ENCODE measurements at places on chromosomes 13 and 19.

- no peak for DNase-seq
These were observed 867.1 kb downstream of the UQCRFS1 start for GRCh38 chr19:28345811-28346210.

DNA sequence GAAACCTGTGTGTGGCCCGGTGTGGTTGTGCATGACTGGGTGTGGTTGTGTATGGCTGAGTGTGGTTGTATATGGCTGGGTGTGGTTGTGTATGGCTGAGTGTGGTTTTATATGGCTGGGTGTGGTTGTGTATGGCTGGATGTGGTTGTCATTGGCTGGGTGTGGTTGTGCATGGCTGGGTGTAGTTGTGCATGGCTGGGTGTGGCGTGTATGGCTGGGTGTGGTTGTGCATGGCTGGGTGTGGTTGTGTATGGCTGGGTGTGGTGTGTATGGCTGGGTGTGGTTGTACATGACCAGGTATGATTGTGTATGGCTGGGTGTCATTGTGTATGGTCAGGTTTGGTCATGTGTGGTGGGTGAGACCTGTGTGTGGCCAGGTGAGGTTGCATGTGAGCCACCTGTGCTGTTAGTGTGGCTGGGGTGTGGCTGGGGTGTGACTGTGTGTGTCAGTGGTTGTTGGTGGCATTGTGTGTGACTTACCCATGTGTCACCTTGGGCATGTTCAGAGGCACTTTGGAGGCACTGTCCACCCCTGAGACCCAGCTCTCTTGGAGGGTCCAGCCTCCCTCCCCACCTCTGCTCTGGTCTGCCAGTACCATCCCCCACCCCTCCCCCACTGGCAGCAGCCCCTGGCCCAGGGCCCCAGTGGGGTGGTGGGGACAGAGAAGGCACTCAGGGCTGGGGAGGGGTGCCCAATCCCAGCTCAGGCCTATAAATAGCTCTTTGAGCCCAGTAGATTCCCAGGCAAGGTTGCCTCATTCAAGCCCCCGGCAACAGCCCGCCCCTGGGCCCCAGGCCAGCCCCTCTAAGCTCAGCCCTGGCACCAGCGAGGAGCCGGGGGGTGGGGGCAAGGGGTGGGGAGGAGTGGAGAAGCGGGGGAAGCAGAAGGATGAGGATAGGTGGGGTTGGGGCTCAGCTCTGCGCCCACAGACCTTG, 3.9 kb upstream of the NCAN start:
- DNase-seq: no peak

DNA sequence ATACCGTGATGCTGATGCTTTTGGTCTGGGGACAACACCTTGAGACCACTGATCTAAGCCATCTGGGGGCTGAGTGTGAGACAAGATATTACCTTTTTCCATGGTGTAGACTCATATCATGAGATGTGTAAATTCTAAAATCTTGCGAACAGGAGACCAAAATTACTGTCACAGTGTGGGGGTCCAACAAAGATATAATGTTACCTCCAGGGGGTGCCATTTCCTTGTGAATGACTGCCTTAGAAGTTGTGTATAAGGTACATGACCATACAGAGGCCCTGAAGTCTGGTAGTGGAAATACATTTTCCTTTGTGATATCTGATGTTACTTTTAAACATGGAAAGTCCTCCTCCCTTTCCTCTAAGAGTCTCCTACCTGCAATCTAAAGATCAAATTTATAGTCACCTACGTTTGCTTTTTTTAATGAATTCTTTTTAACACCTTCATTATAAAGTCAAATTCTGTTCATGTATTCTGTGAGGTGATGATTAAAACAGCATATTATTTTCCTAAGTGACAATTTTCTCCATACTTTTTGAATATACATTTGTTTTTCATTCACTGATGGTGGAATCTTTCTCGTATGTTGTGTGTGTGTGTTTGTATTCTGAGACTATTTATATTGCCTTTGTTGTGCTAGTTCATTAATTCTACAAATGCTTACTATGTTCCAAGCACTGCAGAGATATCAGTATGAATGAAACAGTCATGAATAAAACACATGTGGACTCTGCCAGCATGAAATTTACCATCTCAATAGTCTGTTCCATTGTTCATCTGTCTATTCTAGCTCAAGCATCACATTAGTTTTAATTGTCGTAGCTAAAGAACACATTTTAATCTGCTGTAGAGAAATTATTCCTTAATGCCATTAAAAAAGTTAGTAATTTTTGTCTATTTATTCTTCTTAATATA, 113.7 kb downstream of the RFC3 start:
- DNase-seq: peak; percentile 1

DNA sequence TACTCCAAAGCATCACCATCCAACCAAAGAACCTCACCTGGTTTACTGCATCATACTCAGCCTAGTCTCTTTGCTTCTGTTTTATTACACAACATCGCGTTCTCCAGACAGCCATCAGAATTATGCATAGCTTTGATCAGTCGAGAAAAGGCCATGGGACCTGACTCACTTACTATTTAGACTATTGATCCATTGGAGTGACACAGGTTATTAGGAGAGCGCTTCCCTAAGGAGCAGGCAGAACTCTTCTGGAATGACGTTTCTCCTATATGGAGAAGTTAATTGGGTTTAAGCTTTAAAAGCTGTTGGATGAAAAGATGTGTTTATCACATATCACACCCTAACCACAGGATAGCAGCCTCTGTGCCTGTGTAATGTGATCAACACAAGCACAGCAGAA, 649.1 kb upstream of the SLC10A2 start:
- DNase-seq: no peak

DNA sequence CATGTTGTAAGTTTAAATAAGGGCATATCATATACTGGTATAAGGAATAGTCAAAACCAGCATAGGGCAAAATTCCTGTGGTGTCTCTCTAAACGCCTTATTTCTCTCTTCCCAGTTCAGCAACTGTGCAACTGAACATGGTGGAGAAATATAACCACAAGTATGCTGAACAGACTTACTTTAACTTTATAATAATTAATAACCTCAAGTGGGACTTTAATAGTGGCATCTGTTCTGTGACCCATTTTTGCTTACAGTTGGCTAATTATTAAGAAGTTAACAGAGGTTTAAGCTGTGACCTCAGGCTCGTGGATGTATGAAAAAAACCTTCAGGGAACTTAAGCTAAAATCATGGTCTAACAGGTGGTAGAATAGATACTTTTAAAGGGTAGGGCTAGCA, 54.3 kb downstream of the MICU2 start:
- DNase-seq: no peak

DNA sequence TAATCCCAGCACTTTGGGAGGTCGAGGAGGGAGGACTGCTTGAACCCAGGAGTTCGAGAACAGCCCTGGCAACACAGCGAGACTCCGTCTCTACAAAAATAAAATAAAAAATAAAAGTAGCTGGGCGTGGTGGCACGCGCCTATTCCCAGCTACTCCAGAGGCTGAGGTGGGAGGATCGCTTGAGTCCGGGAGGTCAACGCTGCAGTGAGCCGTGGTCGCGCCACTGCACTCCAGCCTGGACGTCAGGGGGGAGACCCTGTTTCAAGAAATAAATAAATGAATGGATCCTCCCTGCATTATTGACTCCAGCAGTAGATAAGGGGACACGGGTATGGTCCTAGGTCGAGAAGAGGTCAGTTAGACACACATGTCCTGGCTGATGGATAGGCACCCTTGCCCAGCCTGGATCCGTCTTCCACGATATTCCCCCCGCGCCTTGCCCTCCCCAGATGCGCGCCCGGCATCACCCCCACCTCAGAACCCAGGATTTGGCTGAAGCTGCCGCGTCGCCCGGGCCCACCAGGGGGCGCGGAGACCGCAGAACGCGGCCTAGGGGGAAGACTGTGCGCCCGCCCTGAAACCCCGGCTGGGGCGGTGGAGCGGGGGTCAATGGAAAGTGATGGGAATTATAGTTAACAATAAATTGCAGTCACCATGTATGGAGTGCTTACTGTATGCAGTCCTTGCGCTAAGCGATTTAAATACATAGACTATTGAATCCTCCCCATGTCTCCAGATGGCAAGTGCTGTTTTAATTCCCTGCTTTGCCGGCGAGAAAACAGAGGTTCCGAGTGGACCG, 2.1 kb upstream of the HOOK2 start:
- DNase-seq: peak; percentile 77

GRCh38 chr13:46354156-46355087, 32.6 kb downstream of the RUBCNL start:
- DNase-seq: peak; percentile 78

DNA sequence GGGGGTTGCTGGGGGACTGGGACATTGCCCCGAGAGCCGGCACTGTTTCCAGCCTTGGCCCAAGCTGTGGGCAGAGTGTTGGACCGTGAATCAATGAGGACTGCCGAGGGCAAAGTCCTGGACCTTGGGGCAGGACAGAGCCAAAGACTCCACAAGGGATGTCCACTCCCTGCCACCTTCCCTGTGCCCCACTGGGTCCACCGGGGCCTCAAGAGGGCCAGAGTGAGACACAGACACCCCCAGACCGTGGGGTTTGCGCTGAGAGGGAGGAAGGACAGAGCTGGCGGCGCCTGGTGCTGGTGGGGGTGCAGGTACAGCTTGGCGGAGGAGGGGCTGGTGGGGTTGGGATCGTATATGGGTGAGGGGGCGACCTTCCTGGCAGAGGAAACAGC, 11.8 kb downstream of the MAST3 start:
- DNase-seq: no peak

- DNase-seq: peak; percentile 91
These were observed 4.6 kb downstream of the MIDN start for GRCh38 chr19:1252821-1253513.

DNA sequence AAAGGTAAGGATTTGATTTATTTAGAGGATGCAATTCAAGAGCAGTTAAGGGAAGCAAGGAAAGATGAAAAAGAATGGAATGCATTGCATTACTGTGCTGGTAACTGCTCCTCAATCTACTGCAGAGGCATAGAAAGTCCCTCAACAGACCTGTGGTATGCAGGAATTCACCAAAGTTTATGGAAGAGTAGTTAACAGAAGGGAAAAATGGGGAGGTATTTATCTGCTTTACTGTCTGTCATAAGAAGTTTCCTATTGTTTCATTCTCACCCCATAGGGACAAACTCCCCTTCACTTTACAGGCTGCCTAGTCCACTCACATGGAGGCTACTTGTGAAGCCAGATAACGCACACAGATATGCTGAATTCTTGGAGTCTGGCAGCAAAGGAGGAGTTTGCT, 354.9 kb upstream of the SPRY2 start:
- no peak for DNase-seq

DNA sequence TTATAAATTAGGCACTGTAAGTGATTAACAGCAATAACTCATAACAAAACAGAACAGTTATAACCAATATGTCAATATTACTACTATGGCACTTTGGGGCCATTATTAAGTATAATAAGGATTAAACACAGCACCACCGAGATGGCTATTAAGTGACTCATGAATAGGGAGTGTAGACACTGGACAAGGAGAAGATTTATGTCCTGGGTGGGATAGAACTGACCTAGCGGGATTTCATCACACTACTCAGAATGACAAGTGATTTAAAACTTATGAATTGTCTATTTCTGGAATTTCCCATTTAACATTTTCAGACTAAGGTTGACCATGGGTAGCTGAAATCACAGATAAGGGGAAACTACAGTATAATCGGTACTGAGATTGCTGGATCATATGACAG, 79.0 kb upstream of the SLC7A1 start:
- no peak for DNase-seq

GRCh38 chr19:28530406-28531035, 682.4 kb downstream of the UQCRFS1 start:
- DNase-seq: no peak

DNA sequence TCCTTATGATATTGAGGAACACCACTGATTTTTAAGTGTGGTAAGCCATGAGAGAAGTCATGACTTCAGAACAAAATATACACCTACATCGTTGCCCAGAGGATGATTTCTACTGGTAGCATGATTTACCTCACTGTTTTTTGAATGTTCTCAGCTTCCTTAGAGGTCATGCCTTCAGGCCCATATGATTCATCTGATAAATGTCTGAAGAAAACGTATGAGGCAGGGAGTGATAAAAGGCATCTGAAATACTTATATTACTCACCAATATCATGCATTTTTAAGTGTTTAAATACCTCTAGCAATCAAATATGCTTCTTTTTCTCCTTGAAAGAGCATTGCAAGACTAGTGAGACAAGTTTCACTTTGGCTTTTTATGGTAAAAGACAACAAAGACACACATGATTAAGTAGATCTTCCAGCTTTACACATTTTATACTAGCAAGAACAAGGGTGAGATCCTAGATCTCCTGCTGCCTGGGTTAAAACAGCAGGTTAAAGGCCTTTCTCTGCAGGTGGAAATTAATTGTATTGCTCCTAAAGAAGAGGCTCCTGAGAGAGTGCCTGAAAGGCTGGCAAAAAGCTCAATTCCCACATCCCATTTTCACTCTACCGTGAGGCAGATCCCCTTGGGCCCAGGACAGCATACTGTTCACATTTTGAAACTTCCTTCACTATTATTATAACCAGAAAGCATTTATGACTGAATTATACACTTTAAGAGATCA, 432.4 kb downstream of the SLITRK1 start:
- peak; percentile 1 for DNase-seq

DNA sequence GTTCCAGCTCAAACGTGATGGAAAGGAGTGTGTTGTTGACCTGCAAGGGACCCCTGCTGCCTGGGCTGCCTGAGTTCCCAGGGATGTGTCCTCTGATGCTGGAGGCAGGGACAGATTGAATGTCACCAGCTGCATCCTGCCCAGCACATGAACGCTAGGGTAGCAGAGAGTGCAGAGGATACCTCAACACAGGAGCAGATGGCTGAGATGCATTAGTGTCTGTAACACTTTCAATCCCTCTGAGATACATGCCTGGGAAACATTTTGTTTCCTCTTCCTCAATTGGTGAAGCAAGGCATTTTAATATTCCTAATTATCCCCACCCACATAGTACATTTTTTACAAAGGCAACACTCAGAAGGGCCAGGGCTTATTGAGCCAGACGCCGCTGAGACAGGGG, 106.4 kb upstream of the UBL3 start:
- no peak for DNase-seq

DNA sequence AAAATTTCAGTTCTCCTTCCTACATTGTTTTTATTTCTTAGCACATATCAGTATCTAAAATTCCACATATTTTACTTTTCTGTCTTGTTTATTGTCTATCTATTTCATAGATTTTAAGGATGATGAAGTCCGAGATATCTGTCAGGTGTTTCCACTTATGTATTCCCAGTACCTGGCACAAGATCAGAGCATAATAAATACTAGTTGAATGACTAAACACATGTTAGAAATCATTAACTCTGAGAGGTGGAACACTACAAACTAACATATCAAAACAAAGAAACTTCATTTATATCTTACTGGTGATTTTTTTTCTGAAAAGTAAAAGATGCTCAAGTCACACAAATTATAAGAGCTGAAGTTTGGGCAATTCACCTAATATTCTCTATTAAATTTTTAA, 1208.3 kb downstream of the PCDH9 start:
- DNase-seq: no peak

- no peak for DNase-seq
These were observed 8.8 kb downstream of the IGLON5 start for GRCh38 chr19:51320280-51320657.

- no peak for DNase-seq
These were observed 573 bp upstream of the ERCC5 start for GRCh38 chr13:102845289-102845629.

GRCh38 chr19:9850235-9850959, 15.3 kb downstream of the PIN1 start:
- DNase-seq: no peak
